ENCODE measurements at places on chromosomes 7 and 10.

- no peak for DNase-seq
Observed at GRCh38 chr7:151844071-151844824, 32.7 kb downstream of the PRKAG2 start.

DNA sequence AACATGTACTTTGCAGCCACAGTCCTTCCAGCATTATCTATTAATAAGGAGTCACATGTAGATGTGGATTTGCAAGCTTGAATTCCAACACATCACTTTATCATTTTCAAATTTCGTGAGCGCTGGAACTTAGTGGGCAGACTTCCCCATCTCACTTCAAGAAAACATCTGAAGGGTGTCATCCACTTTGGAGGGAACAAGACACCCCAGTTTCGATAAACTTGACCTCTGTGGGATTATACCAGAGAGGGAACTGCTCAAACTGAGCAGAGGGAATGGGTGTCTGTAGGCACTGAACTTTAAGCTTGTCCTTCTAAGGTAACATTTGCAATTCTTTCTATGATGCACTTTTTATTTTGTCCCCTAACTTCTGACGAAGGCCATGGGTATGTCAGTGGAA lies 27.5 kb downstream of the ADRB1 start:
- no peak for DNase-seq

- no peak for DNase-seq
Observed at GRCh38 chr7:80134536-80135308, at the start of gene GNAI1. GNAI1 (plus strand) TSS chr7:80134831; CDS start chr7:80135161, 330 bp downstream.

DNA sequence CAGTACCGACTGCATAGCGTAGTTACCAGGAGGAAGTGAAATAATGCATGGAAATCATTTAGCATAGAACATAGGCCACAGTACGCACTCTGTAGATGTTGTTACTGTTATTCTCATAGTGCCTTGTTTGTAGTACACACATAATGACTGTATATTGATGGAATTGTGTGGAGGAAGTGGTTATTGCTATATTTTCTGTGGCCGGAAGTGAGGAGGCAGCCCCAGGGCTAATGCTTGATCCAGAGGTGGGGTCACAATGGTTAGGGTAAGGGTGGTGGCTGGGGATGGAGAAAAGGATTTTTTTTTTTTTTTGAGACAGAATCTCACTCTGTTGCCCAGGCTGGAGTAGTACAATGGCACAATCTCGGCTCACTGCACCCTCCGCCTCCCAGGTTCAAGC lies 4.5 kb upstream of the MGAM start:
- DNase-seq = no peak

DNA sequence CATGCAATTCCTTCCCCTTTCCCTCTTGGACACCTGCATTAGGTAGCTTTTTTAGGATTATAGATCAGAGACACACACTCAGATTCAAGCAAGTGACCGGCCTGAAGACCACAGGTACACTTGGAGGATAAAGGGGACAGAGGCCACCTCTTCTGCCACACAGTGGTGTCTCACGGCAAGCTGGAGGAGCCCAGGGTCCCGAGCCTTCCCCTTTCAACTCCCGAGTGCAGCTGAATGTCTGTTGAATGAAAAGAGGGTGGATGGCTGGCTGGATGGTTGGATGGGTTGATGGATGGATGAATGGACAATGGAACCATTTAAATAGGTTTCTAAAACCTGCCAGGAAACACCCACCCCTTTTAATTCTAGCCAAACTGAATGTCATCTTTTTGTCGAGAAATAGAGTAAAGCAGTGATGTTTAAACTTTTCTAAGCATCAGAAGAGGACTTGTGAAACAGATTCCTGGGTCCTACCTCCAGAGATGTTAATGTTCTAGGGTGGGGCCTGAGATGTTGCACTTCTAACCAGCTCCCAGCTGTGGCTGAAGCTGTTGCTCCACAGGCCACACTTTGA lies 49.2 kb upstream of the ZMIZ1 start:
- no peak for DNase-seq

- no peak for DNase-seq
Observed at GRCh38 chr10:13206546-13207443, 27.4 kb downstream of the UCMA start.
